ENCODE measurements at places on chromosomes 3 and 15.

DNA sequence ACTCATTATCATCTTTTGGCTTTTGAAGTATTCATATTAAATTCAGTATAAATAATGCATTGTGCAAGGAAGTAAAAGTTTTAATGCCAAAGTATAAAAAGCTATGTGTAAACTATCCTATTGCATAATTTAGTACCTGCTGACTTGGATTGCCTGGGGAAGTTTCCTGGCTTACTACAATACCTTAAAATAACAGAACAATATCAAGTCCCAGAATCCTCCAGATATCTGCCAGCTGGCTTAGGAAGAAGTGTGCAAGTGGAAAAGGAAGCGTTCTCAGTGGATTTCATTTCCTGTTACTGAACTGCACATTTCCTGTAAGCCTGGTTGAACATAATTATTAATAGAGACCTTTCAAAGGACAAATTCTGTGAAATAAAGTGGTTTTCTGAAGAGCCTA is 236.7 kb downstream of the ADAMTSL3 start:
- no peak for DNase-seq

- DNase-seq, result no peak
Measured at GRCh38 chr3:150049317-150049716, 78.6 kb upstream of the PFN2 start.

GRCh38 chr15:98513428-98513986 is 134.8 kb upstream of the IGF1R start:
- DNase-seq, result no peak

GRCh38 chr3:172362583-172362982 is 85.7 kb downstream of the GHSR start:
- DNase-seq, result no peak

GRCh38 chr3:114899186-114899931 is 247.7 kb downstream of the ZBTB20 start:
- DNase-seq, result no peak

- DNase-seq, result no peak
Measured at GRCh38 chr3:16322189-16322588, 57.2 kb downstream of the OXNAD1 start.

GRCh38 chr3:63798949-63799348 is 20.1 kb upstream of the C3orf49 start:
- DNase-seq, result no peak

- no peak for DNase-seq
Measured at GRCh38 chr3:4741404-4742307, 237.6 kb upstream of the BHLHE40 start.

DNA sequence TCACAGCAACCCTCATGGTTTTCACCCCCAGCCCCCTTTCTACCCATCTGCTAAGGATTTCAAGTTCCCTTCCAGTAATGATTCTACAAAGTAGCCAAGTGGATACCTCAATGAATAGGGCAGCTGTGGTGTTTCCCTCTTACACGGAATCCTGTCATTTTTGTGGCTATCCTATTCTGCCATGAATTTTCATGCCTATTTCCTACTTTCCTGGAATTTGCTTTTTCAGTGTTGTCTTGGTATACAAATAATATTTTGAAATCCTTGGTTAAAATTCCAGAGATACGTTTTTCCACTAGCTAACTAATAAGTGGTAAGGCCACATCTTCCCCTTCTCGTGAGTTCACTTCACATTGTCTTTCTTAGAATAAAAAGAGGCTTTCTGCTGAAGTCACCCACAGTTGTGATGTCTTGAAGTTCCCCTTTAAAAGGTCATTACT is 7.5 kb downstream of the ADPRH start:
- no peak for DNase-seq

- DNase-seq, result peak; percentile 50
Measured at GRCh38 chr15:40307421-40308211, at the start of gene PLCB2. Gene PLCB2 (minus strand): TSS chr15:40307935. CDS start chr15:40307672, 263 bp downstream.

DNA sequence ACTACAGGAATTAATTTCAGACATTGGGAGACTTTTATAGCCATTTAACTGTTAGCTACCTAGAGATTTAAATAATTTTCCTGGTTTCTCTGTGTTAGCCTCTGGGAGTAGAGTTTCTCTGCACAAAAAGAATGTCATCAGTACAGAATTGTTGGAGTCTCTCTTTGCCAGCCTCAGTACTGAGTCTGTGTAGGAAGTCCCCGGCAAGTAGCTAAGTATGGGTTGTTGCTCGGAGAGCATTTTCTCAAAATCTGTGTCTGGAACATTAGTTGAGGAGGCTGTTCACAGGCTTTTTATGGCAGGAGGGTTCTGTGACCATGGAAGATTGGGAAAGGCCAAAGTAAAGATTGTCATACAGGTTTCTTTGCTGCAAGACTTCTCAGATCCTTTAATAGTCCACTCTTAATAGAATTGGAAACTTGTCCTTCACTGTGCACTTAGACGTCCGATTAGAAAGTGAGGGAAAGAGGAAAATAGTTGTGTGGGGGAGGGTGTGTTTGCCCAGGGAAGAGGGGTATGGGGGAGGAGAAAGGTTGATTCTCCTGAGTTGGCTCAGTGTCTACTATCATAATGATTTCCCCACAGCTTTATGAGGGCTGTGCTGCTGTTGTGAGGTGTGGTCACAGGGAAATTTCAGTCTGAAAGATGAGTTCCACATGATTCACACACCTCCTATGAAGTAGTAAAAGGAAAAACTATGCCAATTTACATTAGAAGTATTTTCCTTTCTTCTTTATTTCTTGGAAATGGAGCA is 207.1 kb downstream of the PTPRG start:
- no peak for DNase-seq

GRCh38 chr3:144221761-144222160 is 250.1 kb downstream of the DIPK2A start:
- DNase-seq, result no peak

DNA sequence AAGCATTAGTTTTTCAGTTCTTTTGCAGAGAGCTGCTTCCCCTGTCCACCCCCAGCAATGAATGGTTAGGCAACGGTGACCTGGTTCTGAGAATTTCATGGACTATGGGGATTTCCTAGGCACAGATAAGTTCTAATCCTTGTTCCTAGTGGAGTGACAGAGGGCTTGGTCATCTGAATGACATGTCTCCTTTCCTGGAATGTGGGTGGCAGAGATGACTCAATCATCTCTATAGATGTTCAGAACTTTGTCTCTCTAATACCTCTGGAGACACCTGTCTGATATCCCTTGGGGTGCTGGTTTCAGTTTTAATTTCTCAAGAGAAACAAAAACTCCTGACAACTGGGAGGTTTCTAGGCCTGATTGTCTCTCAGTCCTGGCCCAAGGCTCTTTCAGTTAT is 10.4 kb downstream of the PLA2G4E start:
- no peak for DNase-seq

DNA sequence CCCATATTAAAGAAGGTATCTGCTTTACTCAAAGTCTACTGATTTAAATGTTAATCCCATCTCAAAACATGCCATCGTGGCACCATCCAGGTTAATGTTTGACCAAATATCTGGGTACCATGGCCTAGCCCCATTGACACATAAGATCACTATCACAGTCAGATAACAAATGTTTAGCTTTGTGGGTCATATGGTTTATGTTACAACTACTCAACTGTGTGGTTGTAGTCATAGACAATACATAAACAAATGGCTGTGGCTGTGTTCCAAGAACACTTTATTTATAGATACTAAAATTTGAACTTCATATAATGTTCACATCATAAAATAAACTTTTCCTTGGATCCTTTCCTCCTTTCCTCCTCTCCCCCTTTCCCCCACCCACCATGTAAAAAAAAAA is 9.8 kb upstream of the SNRPN start:
- DNase-seq, result no peak

GRCh38 chr15:32840507-32841245 is 122.9 kb downstream of the GREM1 start:
- no peak for DNase-seq

DNA sequence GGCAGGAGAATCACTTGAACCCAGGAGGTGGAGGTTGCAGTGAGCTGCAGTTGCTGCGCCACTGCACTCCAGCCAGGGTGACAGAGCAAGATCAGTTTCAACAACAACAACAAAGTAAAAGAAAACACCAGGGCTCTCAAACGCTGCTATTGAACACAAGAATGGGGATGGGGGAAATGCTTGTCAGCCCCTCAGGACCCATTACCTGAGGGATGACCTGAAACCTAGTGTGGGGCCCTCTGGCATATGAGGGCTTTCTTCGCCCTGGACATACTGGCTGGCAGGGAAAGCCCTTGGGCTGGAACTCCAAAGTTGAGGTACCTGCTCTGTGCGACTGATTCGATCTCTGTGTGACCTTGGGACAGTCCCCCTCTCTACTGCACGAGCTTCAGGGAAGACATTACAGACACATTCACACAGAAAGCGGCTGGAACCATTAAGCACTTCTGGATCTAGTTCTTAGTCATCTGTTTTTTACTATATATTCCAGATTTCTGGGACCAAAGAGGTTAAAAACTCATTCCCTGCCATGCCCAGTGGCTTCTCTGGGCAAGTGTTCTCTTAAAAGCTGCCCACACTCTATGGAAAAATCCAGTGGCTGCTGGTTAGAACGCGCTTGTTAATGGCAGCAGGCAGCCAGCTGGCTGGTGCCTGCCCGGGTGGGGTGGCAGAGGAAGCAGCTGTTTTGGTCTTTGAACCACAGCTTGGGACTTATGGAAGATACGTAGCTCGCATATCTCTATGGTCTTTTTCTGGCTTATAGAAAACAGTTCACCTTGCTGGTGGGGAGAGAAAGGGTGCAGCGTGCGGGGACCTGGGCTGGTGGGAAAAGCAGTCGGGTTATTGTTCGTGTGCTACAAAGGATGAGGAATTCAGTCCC is 57.2 kb downstream of the ATP1B3 start:
- DNase-seq, result no peak

- no peak for DNase-seq
Measured at GRCh38 chr3:46500656-46501635, 3.2 kb downstream of the RTP3 start.

DNA sequence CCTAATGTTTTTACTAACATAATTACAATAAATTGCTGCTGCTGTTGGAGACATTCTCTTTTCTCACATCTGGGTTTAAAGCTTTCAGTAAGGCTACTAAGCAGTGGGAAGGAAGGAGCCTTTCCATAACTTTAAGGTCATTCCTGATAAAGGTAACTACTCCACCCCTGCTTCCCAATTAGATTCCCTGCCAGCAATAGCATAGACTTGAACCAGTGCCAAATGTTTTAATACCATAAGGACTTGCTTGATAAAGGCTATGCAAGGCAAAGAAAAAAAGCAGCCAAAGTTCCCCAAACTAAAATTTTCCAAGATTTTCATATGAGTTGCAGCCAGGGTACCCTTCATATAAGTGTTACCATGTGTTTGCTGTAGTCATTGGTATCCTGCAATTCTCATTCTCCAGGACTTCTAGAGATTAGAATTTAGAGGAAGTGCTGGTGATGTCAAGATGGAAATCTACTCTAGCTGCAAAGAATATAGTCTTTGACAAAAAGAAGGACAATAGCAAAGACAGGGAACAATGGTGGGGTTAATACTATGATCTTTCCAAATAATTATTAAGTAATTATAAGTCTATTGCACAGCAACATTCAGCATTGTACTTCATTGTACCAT is 106.1 kb downstream of the FILIP1L start:
- DNase-seq, result no peak

DNA sequence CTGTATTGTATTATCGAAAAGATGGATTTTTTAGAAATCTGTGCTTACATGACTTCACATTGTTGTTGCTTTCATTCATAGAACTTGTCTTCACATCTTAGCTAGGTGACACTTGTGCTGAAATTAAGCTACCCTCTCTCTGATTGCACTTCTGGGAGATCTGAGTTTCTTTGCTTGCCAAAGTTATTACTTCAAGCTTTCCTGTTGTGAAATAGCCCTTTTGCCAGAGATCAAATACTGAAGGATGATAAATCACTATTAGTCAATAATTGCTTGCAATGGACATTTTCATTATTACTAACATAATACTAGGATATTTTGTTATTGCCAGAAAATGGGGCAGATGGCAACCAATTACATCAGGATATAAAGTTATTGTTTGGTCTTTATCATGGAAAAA is 34.7 kb downstream of the PIK3CA start:
- no peak for DNase-seq

- no peak for DNase-seq
Measured at GRCh38 chr3:72448858-72449257, 399.4 kb downstream of the SHQ1 start.

GRCh38 chr3:188256758-188257157 is 102.8 kb downstream of the LPP start:
- no peak for DNase-seq

DNA sequence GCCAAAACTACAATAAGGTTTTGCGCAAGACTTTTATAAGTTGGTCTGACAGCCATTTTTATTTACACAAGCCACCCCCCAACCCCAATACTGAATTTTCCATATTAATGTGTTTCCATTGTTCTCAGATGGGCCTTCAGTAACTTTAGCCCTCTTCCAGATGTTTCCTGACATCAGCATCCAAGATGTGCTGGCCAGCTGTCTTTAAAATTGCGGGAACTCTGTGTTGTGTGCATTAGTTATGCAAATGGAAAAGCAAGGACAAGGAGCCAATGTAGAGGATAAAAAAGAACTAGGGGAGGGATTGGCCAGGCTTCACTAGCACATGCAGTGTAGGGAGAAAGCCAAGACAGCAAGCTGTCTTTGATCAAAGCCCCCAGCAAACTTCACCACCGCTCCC is 45.4 kb downstream of the COMMD2 start:
- no peak for DNase-seq

GRCh38 chr3:129240436-129240835 is 9.0 kb upstream of the COPG1 start:
- DNase-seq, result no peak

- DNase-seq, result peak; percentile 83
Measured at GRCh38 chr15:63503739-63504246, 600 bp upstream of the USP3 start.

- DNase-seq, result no peak
Measured at GRCh38 chr3:56802378-56802745, 613 bp upstream of the ARHGEF3 start.

DNA sequence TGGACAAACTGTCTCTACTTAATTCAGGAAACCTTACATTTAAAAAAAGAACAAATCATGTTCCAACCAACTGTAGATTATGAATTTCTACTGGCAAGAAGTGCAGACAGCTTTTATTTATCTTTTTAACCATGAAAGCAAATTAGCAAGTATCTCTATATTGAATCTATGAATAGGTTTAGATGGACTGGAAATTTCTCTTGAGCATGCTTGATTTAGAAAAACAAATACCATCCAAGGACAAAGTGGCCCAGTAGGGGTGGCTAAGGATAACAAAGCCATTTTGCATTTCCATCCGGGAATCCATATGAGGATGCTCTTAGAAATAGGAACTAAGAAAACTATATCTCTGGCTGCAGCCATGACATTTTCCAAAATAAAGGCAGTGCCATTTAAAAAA is 150.6 kb downstream of the KCNMB2 start:
- DNase-seq, result no peak

GRCh38 chr3:194471863-194472262 is 14.9 kb downstream of the ATP13A3 start:
- DNase-seq, result no peak

All from stimulated activated CD4-positive, alpha-beta T cell treated with anti-CD3 and anti-CD28 coated beads, Interleukin-12 subunit alpha, Interleukin-12 subunit beta, amount 100 ng/mL, for 48 hours (primary cell).